ENCODE measurements at places on chromosomes 11 and 22.
A peak's percentile ranks its signal among the peaks of the same experiment; 100 is the strongest.

DNA sequence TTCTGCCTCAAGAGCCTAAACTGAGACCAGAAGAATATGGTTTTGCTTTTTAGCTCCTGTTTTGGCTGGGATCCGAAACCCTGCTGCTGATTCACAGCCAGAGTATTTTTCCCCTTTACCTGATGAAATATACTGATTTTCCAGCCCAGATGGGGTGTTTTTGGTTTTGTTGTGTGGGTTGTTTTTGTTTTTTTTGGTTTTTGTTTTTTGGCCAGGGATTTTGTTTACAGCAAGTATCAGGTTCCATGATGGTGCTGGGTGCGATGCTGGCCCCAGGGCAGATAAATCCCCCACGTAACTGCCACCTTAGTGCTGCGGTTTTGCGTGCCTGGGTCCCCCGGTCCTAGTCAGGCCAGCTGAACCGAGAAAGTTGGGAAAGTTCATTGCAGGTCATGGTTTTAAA is 103.7 kb downstream of the ZBTB16 start:
- no peak for DNase-seq

GRCh38 chr11:114076921-114077331 is 17.4 kb downstream of the ZBTB16 start:
- no peak for DNase-seq

DNA sequence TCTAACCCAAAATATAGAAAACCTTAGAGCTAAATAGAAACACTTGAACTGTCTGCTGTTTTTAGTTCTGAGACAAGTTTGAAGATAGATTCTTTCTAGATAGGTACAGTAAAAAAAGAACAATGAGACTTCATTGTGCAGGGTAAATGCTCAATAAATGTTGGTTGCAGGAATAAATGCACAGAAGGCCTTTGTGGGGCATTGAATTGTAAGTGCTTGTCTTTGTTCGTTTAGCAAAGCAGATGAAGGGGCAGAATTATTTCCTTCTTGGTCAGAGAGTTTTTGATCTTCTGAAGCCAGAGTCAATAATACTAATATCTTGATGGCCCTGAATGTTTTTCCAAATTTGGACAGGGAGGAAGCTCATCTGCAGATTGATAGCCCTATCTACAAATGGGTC is 340.4 kb downstream of the OPCML start:
- DNase-seq = no peak

GRCh38 chr11:12273618-12273995 is 103.8 kb upstream of the PARVA start:
- DNase-seq = no peak

- no peak for DNase-seq
These were observed 37.9 kb downstream of the OR6Q1 start for GRCh38 chr11:58068655-58069054.

DNA sequence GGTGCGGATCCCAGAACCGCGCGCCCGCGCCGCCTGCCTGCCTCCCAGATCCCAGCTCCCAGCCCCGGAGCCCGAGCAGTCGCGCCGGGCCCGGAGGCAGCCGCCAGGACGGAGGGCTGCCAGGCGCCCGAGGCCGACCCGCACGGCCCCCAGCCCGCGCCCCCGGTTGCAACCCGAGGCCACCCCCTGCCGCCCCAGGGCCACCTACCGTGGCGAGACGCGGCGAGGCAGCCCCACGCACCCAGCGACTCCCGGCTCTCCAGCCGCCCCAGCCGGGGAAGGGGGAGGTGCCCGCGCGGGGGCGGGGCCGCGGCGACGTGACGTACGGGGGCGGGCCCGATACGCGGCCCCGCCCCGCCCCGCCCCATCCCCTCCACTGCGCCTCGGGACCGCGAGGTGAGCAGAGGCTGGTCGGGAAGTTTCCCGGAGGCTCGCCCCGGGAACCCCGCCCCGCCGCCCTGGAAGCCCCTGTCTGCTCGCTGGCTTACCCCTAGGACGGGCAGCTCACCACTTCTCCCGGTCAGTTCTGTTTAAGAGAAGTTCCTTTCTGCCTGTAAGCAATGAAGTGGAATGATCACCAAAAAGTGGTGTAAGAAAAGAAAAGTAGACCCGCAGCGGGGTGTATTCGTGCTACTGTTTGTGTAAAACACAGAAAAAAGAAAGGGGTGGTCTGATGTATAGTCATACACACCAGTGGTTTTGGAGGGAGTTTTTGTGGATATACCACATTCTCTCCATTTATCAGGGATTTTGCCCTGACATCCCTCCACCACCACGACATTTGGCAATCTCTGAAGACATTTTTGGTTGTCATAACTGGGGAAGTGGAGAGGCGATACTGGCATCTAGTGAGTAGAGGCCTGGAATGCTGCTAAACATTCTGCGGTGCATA is at the start of gene TPST2:
TSS of gene TPST2 (minus strand) at position 288 of the 892 bp plus-strand sequence. CDS start 48,502 bp downstream, outside the sequence.
- peak; percentile 68 for DNase-seq

DNA sequence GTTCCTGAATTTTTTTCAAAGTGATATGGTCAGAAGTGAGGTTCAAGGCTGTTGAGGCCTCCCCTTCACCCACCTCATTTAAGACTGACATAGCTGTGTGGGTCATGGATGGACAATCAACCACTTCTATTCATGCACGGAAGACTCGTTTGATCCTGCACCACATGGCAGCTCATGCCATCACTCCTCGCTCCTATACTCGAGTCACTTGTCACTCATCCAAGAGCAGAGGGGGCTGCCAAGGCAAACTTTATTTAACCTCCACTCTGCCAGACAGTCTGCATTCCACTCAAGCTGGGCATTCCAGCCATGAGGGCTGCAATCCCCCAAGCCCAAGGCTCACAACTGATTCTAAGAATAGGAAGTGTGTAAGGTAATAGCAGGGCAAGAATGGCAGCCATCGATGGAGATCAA is 34.1 kb downstream of the SNX19 start:
- DNase-seq = no peak

GRCh38 chr11:47347137-47347536 is 5.4 kb downstream of the MYBPC3 start:
- DNase-seq = no peak

DNA sequence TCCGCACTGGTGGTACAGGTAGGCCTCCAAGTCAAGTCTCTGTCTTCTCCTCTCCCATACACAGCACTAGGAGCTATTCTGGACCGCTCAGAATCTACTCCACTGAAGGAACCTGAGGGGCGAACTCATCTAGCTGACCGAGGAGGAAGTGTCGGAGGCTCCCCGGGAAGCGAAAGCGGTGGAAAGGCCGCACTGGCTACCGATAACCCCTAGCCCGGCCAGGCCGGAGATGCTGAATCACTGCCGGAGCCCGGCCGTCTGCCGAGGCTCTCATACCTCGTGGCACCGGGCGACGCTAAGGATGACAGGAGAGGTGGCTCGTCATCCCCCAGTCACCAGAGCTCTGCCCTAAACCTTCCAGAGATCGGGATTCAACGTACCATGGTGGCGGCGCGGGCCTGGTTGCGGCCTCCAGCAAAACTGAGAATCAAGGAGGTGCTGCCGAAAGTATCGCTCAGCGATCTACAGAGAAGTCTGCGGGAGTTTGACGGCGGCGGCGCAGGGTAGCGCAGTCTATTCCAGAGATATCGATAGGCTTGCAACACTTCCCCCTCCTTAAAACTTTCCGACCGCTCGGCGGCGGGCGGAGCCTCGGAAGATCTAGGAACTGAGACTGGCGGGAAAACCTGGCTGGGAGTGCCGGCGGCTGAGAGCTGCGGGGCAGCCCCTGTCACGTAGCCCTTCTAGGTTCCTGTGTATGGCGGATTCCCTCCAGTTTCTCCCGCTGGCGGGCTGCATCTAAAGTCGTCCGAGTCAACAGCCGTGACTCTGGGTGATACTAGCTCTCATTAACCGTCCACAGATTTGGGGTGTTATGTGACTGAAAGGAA is at the start of gene PSMA1:
TSS of gene PSMA1 (minus strand) at position 470 of the 830 bp plus-strand sequence. CDS start at position 383, 87 bp downstream.
- peak; percentile 85 for DNase-seq

- DNase-seq = no peak
These were observed 156.0 kb downstream of the PKNOX2 start for GRCh38 chr11:125320347-125321076.

DNA sequence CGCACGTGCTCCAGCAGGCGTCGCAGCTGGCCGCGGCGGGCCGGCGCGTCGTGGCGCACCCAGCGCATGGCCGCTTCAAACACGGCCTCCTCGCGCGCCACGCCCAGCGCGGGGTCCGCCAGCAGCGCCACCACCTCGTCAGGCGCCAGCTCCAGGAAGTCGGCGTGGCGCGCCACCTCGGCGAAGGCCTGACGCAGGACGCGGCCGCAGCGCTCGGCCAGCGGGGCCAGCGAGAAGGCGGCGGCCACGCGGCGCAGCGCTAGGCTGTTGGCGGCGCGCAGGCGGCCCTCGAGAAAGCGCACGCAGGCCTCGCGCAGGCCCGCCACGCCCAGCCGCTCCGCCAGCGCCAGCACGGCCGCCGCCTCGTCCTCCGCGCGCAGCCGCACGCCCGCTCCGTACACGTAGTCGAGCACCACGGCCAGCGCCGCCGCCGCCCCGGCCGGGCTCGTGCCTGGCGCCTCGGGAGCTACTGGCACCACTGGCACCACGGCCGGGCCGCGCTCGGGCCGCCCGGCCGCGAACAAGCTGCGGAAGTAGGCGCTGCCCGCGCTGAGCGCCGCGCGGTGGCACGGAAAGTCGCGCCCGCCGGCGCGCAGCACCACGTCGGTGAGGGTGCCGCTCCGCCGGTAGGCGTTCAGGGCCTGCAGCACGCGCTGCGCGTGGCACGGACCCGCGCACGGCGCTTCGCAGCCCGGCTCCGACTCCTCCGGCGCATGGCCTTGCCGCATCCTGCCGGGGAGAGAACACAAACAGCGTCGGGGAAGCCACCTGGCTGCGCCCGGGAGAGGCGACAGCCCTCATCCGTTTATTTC is 2.9 kb downstream of the KLHL35 start:
- DNase-seq = peak; percentile 41

- no peak for DNase-seq
These were observed 1.8 kb downstream of the FUT4 start for GRCh38 chr11:94545264-94546161.

DNA sequence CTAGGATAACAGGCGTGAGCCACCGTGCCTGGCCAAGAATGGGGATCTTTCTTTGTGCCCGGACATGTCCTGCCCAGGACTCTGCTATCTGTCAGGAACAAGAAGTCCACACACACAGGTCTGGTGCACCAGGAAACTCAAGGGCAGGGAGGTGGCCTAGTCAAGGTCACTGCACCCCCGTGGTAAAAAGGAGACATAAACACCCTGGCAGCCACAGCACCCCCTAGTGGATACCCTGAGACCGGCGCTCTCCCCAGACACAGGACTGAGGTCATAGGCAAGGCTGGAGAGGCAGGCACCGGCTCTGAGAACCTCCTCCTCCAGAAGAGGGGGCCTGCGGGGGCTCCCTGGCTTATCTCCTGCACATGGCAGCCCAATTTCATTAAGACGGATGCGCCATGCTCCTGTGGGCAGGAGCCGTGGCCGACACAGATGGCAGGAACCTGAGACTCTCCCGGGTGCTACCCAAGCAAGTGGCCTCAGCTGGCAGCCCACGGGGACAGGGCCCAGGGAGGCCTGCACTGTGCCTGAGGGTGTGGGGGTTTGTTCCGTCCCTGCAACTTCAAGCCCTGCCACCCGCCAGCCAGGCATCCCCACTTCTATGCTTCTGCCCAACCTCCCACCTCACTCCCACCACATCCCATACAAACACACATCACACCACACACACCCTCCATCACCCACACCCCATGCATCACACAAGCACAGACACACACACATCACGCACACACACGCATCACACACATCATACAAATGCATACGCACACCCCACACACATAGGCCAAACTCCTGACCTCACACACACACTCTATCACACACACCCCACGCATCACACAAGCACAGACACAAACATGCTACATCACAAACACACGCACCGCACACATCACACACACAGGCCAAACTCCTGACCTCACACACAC is 19.6 kb downstream of the MACROD1 start:
- DNase-seq = peak; percentile 35

GRCh38 chr22:19495562-19496323 is 16.0 kb downstream of the CDC45 start:
- DNase-seq = no peak

- DNase-seq = no peak
These were observed 28.2 kb downstream of the C2CD3 start for GRCh38 chr11:74142624-74143023.

DNA sequence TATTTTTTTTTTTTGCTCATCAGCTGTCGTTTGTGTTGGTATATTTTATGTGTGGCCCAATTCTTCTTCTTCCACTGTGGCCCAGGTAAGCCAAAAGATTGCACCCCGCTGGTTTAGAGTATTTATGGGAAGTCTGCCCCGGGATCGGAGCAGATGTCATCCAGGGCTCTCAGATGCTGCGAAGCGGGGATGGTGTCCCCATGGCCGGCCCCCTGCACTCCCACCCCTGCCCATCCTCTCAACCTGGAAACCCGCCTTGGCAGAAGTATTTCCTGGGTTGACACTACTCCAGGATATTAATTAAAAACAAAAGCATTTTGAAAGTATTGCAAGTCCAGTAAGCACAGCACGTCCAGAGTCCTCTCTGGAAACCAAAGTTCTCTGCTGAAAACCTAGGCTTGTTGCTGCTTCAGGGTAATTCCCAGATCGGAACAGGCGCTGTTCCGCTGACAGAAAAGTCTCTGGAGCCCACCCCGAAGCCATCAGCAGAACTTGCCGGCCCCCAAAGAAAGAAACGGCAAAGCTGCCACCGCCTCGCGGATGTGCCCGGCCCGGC is 833 bp downstream of the SCUBE2 start:
- no peak for DNase-seq

- no peak for DNase-seq
These were observed 33.9 kb downstream of the ALX4 start for GRCh38 chr11:44275961-44276550.

- no peak for DNase-seq
These were observed 1416.4 kb upstream of the RAG2 start for GRCh38 chr11:38014405-38014804.

GRCh38 chr11:82216927-82217570 is 516.6 kb downstream of the FAM181B start:
- DNase-seq = no peak

DNA sequence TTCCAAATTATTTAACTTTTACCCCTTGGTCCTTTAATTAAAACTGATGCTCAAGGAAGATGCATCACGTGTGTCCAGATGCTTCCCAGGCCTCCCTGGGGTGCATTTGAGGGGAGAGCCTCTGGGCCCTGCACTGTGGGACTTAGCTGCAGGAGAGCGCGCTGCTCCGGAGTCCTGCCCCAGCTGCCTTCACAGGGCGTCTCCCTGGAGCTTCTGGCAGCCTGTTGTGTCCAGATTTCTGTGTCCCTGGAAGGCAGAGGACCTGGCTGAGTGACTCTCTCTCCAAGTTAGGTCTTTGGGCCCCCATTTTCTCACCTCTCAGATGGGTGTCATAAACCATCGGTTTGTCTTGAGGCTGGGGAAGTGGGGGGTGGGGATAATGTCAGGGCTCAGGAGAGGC is 3.0 kb downstream of the ARHGAP8 start:
- no peak for DNase-seq

- DNase-seq = no peak
These were observed 83.9 kb downstream of the CABIN1 start for GRCh38 chr22:24094966-24095365.

DNA sequence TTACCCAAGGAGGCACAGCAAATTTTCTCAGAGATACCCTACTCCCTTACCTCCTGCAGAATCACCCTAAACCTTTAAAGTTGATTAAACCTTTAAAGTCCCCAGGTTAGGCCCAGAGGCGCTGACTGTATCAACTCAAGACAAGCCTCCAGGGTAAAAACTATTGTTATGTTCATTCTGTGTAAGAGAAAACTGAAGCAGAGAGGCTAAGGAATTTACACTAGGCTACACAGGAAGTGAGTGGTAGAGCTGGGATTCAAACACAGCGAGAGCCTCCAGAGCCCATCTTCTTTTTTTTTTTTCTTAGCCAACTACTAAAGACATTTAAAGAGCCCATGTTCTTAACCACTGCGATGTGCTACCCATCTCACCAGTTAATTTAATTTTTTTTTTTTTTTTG is 56.3 kb upstream of the GRK3 start:
- DNase-seq = no peak
